ENCODE measurements at places on chromosomes 2 and 18.

DNA sequence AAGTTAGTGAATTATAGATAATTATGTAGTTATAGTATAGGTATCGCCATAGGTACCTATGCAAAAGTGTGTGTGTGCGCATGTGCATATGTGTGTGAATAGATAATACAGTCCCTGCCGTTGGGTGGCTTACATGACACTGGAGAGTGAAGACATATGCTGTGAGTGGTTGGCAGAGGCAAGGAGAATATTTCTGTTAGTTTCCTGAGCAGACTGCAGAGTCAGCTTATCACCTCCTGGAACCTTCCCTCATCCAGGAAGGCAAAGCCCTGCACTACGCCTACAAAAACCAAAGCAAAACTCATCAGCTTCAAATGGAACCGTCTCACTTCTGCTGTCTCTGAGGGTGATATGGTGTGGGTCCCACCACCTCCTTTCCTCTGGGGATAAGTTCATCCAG is 181.9 kb downstream of the LRRTM1 start:
- DNase-seq = no peak

DNA sequence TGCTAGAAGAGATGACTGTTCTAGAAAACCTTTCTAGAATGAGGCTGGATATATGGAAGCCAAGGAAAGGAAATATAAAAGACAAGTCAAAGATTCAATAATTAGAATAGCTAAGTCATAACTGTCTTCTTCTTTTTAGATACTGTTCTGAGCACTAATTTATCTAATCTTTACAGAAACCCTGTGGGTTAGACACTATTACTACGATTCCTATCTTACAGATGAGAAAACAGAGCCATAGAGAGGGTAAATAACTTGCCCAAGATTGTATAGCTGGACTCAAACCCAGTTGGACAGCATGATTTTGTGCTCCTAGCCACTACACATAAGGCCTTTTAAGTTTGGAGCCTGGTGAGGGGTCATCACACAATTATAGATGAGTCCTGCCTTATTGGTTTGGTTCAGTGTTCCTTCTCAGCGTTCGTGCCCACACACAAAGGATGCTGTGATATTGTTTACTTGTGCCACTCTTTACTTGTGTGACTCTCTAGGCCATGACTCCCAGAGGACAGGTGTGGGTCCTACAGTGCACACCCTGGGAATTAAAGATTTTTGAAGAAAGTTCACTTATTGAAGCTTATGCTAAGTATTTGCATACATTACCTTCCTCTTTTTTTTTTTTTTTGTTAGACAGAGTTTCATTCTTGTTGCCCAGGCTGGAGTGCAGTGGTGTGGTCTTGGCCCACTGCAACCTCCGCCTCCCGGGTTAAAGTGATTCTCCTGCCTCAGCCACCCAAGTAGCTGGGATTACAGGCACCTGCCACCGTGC is 153.7 kb downstream of the PRKCE start:
- DNase-seq = no peak

GRCh38 chr2:128154225-128154624 is 63.2 kb downstream of the UGGT1 start:
- no peak for DNase-seq

- DNase-seq = no peak
Measured at GRCh38 chr2:98118161-98118560, 31.2 kb downstream of the VWA3B start.

DNA sequence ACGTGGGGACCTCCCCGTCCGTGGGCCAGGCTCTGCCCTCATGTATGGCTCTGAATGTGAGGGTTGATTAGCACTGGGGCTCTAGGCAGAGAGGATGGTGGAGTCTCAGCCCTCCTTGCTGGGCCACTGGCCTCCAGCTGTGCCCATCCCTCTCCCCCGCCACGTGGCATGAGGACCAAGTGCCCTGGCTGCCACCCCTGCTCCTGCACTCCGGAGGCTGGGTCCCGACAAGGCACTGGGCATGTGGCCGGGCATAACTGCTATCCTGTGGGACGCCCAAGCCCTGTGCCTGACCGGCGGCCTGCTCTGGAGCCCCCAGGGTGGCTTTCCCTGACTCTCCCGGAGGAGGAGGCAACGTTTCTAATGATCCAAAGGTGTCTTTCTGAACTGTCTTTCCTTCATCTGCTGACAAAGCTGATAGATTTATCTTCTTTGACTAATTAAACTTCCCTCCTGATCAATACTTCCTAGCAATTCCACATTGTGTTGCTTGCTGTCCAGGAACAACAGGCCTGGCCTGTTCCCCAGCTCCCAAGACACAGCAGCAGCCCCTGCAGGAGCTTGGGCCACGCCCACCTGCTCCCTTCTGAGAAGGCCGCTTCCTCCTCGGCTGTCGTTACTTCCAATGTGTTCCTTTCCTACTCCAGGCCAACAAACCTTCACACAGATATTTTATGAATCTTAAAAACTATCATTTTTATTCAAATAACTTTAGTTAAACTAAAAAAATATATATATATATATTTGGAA is 132.0 kb downstream of the SNTG2 start:
- DNase-seq = no peak

DNA sequence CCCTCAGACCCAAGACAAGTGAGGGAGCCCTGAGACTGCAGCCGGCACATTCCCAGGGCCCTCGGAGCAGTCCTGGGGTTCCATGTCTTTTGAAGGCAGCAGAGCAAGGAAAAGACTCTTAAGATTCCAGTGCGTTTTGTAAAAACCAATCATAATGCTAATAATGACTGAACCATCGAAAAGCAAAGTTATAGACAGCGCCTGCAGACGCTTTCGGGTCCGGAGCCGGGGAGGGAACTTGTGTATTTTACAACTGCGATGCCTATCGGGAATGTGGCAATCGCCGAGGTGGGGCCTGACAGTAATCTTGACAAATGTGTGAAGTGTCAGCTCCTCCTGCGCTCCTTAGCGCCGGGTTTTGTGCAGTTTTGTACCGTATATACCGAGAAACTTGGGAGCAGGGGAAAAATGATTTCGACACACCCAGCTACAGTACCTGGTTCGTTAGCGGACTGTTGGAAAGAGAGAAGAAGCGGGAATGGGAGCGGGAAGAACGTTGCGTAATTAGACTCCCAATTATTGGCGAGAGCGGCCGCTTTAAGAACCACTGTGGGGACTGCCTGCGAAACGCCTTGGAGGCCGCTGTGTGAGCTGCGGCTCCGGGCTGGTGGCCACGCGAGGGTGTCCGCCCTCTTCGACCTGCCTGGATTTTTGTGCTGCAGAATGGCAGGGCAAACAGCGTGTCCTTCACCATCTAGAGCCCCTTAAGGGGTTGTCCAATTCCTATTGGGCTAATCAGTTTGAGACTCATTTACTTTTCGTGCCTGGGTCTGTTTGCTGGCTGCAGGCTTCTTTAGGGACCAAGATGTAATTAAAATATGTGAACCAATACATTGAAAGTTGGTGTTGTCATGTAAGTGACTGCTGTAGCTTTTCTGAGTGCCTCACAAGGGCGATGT is 2.4 kb downstream of the EPAS1 start:
- DNase-seq = no peak

GRCh38 chr2:117760916-117761315 is 53.6 kb upstream of the DDX18 start:
- DNase-seq = no peak

DNA sequence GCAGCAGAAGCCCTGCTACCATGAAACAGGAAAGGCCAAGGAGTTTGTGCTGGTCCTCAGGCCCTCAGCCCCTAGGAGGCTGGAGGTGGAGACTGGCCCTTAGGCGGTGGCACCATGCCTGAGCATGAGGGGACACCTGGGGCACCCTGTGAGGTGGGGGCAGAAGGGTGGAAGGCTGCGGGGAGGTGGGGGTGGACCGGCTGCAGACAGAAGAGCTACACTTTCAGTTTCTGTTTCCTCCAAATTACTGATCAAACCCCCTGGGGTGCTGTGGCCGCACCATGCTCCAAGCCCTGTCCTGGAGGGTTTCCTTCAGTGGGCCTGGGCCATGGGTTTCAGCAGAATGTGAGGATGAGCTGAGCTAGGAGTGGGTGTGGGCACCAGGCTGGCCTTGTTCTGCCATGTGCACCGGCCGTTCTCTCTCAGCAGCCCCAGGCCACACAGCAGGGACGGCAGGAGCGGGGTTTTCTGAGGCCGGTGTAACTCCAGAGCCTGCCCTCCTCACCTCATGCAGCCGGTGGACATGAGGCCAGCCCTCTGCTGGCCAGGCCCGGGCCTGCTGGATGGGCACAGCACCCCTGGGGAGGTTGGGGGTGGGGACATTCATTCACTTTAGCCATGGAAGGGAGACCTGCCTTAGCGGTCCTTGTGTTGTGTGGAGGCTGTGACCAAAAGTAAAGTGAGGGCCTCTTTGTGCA is 51.5 kb downstream of the PLEKHB2 start:
- DNase-seq = no peak

DNA sequence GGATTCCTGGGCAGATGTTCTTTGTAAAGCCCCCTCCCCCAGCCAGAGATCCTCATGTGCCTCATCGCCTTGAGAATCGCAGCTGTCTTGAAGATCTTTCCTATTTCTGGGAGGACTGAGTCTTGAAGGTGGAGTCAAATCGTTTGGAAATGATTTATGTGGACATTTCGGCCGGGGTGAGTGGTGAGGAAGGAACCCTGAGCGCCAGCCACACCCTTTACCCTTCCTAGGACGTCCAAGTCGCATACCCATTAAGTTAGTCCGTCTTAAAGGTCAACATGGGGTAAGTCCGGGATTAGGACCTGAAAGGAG is 84.9 kb upstream of the ZCCHC2 start:
- no peak for DNase-seq

GRCh38 chr2:118852605-118853128 is 5.2 kb upstream of the EN1 start:
- DNase-seq = no peak

- DNase-seq = no peak
Measured at GRCh38 chr2:30026091-30027055, 105.0 kb upstream of the ALK start.

- DNase-seq = no peak
Measured at GRCh38 chr2:99386011-99386410, 48.8 kb downstream of the EIF5B start.

GRCh38 chr2:9712263-9712662 is 81.5 kb upstream of the YWHAQ start:
- DNase-seq = no peak

GRCh38 chr2:3512086-3512485 is 7.2 kb downstream of the ADI1 start:
- DNase-seq = no peak

- DNase-seq = no peak
Measured at GRCh38 chr18:6221602-6222014, 193.1 kb downstream of the L3MBTL4 start.

DNA sequence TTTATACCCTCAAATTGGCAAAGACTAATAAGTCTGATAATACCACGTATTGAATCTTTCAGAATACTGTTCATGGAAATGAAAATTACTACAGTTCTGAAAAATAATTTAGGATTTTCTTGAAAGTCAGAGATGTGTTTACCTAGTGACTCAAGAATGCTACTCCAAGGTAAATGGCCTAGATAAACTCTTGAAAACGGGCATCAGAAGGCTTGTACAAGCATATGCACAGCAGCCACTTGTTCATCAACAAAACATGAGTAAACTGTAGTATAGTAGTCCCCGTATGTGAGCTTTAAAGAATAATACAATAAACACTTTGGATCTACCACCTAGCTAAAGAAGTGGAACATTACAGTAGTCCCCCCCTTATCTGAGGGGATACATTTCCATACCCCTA is 157.5 kb downstream of the THADA start:
- no peak for DNase-seq

DNA sequence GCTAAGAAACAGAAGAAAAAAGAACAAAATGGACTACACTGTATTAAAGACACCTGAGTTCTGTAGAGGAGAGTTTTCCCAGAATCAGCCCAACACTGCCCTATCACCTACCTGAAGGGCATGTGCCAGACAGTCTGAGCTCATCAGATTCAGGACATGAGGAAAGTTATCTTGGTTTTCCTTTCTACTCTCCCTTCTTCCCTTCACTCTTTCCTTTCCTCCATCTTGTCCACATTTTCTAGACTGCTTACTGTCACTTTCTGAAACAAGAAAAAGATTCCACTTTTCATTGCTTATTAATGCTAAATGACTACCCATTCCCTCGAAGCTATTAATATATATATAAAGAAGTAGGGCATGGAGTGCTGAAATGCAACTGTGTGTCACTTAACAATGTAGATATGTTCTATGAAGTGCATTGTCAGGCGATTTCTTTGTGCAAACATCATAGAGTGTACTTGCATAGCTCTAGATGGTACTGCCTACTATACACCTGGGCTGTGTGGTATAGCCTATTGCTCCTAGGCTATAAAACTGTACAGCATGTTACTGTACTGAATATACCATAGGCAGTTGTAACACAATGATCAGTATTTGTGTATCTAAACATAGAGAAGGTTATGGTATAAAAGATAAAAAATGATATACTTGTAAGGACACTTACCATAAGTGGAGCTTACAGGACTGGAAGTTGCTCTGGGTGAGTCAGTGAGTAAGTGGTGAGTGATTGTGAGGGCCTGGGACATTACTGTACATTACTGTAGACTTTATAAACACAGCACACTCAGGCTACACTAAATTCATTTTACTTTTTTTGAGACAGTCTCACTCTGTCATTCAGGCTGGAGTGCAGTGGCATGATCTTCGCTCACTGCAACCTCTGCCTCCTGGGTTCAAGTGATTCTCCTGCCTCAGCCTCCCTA is 145.5 kb upstream of the ITGA6 start:
- DNase-seq = no peak
